ENCODE measurements at places on chromosomes 6 and 20.

DNA sequence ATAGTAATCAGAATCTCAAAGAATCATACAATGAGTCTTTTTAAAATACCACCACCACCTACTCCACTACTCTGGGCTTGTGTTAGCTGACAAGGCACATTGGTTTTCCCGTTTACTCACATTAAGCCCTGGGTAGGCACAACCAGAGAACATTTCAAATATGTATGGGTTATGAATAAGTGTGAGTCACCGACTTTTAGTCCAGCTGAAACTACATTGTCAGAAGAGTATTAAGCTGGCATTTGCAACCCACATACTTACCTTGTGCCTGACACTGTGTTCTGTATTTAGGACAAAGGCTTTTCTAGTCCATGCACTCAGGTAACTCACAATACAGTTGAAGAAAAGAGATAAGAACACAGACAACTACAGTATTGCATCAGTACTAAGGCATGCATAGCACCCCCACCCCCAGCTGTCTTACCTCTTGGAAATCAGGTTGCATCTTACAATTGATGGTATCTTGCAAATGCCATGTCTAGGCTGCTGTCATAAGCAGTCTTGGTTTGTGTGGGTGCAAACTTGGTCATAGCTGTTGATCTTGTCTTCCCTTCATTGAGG, 40.3 kb upstream of the AHI1 start:
- DNase-seq = no peak

- no peak for DNase-seq
These were observed 129.0 kb downstream of the MMS22L start for GRCh38 chr6:97154015-97154414.

DNA sequence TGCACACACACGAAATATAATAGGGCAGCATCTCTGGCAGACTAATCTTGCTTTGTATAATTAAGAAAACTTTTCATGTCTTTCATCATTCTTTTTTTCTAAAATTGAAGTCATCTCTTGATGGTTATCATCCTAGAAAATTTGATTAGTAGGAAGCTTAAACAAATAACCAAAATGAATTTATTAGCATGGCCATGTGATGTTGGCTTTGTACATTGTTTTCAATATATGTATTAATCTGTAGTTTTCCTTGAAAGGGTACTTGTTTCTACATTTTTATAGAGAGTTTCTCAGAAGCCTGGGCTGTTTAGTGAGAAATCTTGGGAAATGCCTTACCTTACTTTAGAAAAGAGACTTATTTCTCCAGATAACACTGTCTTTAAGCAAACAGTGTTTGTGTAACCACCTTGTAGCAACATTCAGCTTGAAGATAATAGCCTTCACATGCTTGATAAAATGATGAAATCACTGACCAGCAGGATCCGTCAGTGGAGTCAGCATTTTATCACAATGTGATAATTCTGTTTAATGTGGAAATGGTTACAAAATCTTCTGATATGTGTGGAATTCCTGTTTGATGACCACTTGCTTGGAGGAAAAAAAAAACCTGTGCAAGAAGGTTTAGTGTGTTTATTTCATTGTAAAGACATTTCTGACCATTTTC, 147.8 kb downstream of the MACROD2 start:
- DNase-seq = no peak

DNA sequence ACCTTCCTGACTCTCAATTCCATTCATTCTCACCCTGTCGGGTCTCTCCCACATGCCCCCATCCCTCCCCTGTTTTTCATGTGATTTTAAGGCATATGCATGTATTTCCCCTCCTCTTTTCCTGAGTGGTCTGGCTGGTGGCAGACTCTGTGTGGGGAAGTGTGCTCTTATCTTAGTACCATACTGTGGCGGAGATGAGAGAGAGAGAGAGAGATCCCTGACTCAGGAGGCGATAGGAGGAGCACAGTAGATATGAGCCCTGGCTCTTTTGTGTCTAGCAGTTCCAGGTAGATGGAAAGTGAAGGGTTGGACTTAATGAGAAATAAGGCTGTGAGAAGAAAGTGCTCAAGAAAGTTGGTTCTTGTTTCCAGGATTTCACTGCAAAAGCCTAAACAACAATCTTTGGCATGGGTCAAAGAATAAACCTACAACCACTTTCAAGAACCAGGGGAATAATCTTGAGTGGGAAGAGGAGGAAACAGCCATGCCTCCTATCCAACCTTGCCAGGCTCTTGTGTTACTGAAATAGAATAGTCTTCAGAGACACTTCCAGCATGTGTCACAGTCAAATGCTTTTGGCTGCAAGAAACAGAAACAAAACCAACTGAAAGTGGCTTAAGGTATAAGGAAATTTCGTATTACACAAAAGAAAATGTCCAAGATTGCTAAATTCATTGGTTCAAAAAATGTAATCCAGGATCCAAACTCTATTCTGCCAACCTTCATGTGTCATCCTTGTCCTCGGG, 123.8 kb upstream of the MYLIP start:
- DNase-seq = no peak

GRCh38 chr20:46683011-46683667, 6.1 kb downstream of the TP53RK start:
- DNase-seq = no peak

- no peak for DNase-seq
These were observed 508.0 kb downstream of the TBC1D32 start for GRCh38 chr6:120826253-120826652.

- DNase-seq = no peak
These were observed 86.7 kb downstream of the TASP1 start for GRCh38 chr20:13552061-13552460.

DNA sequence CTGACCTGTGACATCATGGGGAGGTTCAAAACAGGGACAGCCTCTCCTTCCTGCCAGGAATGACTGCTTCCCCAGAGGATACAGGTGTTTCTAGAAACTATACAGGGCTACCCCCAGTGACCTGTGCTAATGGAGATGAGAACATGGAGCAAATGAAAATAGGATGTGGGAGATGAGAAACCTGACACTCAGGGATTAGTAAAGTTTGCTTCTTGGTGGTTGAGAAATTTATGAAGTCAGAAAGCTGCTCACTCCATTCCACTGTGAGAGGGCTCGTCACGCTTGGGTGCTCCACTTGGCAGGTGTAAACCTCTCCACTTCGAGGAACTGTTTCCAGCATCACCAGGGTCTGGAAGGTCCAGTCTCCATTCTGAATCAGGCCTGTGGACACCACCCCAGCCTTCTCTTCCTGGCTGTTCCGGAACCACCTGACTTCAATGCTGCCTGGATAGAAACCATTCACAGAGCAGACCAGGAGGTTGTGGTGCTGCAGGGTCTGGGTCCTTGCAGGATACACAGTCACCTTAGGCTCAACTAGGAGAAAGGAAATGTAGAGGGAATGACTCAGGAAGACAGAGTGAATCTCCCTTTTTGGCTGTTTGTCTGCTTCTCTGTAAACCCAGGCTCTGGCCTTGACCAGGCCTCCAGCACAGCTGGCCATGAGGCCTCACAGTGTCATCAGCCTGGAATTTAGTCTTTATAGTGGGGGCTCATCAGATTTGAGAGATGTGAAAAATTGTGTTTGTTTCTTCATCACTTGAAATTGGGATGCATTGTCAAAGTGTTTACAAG, 10.8 kb downstream of the HLA-DRB5 start:
- DNase-seq = no peak

DNA sequence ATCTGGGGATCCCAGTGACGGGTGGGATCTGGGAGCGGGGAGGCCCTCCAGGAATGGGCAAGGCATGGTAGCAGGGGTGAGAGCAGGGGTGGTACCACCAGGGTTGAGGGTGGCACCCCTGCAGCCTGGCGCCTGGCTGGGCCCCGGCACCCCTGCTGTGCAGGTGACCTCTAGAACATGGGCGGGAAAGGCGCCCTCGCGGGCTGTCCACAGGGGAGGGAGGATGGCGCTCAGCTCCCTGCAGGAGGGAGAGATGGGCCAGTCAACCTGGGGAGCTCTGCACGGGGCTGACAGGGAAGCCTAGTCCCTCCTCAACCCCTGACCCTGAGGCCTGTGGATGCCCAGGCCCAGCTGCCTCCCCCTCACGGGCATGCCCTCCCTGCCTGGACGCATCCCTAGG, 61.6 kb upstream of the SLCO4A1 start:
- no peak for DNase-seq

GRCh38 chr20:62019144-62019805, 46.4 kb downstream of the TAF4 start:
- DNase-seq = no peak

DNA sequence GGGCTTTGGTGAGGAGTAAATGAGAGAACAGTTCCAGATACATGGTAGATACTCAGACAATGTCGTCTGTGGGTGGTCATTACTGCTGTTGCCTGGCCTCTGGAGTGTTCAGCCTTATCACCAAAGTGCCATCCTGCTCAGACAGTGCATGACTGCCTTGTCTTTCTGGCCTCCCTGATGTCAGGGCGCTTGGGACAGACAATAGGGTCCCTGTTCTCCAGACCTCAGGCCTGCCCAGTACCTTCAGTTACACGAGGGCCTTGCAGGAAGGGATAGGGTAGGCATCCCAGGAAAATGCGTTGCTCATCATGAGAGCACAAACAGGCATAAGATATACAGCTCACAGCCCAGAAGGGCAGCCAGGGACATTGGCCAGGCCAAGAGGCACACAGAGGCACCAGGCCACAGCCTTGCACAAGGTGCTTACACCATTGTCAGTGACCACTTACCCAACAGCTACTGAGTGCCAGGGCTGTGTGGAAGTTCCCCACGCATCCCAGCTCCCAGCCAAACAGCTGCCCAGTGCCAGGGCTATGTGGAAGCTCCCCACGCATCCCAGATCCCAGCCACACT, 27.4 kb downstream of the BPIFB1 start:
- DNase-seq = no peak

DNA sequence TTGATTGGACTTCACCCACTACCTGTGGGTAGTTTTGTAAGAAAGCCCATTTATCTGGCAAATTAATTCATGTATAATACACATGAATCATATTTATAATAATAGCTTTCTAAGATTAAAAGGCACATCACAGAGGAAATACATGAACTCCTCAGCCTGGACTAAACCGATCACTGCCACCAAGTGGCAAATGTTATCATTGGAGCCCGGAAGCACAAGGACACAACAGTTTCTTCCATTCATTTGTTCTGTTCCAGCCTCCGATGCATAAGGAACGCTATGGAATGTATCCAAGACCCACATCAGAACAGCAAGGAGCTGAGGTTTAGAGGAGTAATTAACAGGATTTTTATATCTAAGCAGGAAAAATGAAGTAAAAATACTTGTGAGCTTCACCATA, 13.9 kb upstream of the IPCEF1 start:
- no peak for DNase-seq

DNA sequence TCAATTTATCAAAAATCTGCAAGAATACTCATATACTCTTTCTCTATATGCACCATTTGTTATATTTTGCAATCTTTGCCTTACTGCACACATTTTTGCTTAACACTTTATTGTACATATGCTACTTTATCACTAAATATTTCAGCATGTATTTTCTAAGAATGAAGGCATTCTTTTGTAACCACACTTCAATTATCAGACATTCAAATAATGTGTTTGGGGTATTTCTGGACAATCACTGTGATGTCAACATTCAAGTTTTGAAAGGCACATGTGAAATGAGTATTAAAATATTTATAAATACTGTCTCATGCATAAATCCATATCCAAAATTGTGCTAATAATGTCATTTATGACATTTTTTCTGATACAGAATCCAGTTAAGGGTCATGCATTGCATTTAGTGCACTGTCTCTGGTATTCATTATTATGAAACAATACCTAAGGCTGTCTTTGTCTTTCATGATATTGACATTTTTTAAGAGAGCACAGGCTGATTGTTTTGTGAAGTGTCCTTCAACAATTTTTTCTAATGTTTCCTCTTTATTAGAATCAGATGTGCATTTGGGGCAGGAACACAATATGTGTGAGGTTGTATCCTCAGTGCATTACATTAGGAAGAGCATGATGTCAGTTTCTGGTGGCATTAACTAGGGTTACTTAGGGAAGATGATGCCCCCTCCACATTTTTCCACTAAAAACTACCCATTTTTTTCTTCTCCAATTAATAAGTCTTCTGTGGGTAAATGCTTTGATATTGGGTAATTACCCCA, 105.7 kb downstream of the MTFR2 start:
- DNase-seq = no peak
